ENCODE measurements at places on chromosomes 1 and 21.

- H3K27ac ChIP-seq, result no peak overlapping the region
- H3K4me3 ChIP-seq, result no peak overlapping the region
- no peaks in the 10 kb centered on the region for H3K36me3 ChIP-seq
- no peaks in the 10 kb centered on the region for H3K4me1 ChIP-seq
Measured at GRCh38 chr1:200473698-200474371, 64.0 kb upstream of the ZNF281 start.

DNA sequence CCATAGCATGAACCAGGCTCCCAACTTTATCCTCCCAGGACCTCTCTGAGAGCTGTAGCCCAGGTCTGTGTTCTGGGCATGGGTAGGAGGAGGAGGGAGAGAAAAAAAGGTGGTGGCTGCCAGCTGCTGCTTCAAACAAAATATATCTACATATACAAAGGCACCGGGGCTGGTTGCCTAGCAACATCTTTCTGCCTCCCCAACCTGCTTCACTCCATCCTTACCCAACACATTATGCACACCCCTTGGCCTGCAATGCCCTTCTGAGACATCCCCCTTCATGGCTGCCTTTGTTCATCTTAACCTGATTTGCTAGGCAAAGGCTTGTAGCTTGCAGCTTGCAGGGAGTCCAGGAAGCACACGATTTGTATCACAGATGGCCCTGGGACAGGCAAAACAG, 27.2 kb upstream of the ATP1A1 start:
- no peaks in the 10 kb centered on the region for H3K27me3 ChIP-seq
- no peak overlapping the region for H3K4me3 ChIP-seq
- H3K27ac ChIP-seq, result no peak overlapping the region
- no peaks in the 10 kb centered on the region for H3K4me1 ChIP-seq

DNA sequence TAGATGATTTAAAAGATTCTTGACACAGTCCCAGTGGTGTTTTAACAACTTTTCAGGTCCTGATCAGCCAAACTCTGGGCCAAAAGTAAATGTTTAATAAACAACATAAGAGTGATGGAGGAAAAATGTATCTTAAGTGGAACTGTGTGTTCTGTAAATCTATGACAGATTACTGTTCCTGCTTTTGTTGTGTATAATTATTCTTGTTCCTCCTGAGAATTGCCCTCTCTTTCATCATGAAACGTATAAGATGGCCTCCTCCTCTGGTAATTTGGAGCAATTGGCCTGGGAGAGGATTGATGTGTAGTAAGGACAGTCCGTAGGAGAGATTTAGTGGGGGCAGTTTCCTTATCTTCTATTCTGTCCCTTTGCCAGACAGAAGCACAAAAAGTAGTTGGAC, 34.5 kb downstream of the GALNT2 start:
- H3K4me1 ChIP-seq, result peaks cover 9% of the 10 kb centered on the region
- H3K27ac ChIP-seq, result no peak overlapping the region
- no peaks in the 10 kb centered on the region for H3K36me3 ChIP-seq
- H3K4me3 ChIP-seq, result no peak overlapping the region
- no peak for DNase-seq

- H3K27ac ChIP-seq, result no peak overlapping the region
- no peaks in the 10 kb centered on the region for H3K27me3 ChIP-seq
- no peaks in the 10 kb centered on the region for H3K36me3 ChIP-seq
- H3K4me1 ChIP-seq, result no peaks in the 10 kb centered on the region
Measured at GRCh38 chr1:86114816-86115400, 41.7 kb downstream of the COL24A1 start.
